ENCODE measurements at places on chromosomes 7 and 10. TPM values are rescaled to one million over a fixed set of nuclear protein-coding genes. Genes with fewer than 3 reads are reported as not detected.

TAF3 gene
- 4.9 TPM for total RNA-seq

SPDYE1 gene
- not detected for total RNA-seq

HOXA13 gene
- not detected for total RNA-seq

CRHR2 gene
- total RNA-seq: not detected

RASA4 gene
- 10.4 TPM for total RNA-seq

GRB10 gene
- 81.2 TPM for total RNA-seq

OR2A1 gene
- total RNA-seq: not detected

CRYGN gene
- total RNA-seq: 3.9 TPM

PRPF18 gene
- total RNA-seq: 10.1 TPM

RNF148 gene
- not detected for total RNA-seq

SLC13A1 gene
- total RNA-seq: not detected

GRCh38 chr10:10591715-10592341 lies 425.8 kb upstream of the CELF2 start:
- DNase-seq: no peak

GRCh38 chr7:41656366-41656765 lies 46.5 kb downstream of the INHBA start:
- no peak for DNase-seq

DNA sequence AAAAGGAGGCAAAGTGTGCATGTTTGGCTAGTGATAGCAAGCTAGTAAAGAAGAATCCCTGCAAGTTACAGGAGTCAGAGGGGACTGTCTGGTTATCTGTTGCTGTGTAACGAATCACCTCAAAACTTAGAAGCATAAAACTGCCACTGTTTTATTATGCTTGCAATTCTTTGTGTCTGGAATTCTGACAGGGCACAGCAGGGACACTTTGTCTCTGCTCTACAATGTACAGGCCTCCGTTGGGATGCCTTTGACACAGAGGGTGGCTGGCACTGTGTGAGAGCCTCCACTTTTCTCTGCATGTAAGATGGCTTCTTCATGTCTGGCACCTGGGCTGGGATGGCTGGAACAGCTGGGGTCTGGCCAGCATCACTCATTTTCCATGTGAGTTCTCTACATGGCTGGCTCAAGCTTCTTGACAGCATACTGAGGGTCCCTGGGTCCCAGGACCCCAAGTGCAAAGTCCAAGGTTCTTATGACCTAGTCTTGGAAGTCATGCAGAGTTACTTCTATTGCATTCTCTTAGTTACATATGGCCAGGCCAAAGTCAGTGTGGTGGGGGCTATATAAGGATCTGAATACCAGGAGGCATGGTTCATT lies 276.9 kb downstream of the RPS24 start:
- DNase-seq: no peak

GRCh38 chr10:71363936-71364335 lies 32.8 kb upstream of the CDH23 start:
- DNase-seq: no peak

DNA sequence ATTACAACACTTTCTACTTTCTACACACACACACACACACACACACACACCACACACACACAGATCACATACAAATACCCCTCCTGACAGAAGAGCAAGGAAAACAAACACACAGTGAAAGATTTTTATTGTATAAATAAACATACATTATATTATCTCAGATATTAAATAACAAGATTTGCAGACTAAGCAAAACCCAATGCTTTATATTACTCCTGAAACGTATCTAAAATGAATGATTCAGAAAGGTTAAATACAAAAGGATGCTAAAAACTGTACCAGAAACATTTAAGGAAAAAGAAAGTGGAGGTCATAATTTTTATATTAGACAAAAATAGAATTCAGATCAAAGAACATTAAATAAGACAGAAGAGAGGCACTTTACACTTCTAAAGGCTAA lies 208.3 kb upstream of the NPSR1 start:
- no peak for DNase-seq

GRCh38 chr10:84241185-84241790 lies at the start of gene LRIT1:
TSS of gene LRIT1 (minus strand) at chr10:84241546. CDS start at chr10:84241439, 107 bp downstream.
- no peak for DNase-seq

GRCh38 chr7:121513105-121513504 lies 117.0 kb upstream of the FAM3C start:
- DNase-seq: no peak

DNA sequence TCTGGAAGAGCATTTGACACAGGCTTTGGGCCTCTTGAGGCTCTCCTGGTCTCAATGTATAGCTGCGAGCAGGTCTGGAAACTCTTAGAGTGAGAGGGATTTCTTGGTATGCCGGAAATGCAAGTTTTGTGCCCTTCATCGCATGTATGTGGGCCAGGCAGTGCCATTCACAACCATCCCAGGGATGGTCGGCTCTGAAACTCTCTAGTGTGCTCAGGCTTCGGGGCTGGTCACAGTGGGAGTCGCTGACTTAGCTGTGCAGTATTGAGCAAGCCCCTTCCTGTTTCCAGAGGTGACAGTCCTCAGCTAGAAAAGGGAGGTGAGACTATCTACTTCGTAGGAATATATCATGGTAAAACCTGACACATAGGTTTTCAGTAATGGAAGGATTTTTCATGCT lies 2.0 kb upstream of the AOAH start:
- DNase-seq: no peak

DNA sequence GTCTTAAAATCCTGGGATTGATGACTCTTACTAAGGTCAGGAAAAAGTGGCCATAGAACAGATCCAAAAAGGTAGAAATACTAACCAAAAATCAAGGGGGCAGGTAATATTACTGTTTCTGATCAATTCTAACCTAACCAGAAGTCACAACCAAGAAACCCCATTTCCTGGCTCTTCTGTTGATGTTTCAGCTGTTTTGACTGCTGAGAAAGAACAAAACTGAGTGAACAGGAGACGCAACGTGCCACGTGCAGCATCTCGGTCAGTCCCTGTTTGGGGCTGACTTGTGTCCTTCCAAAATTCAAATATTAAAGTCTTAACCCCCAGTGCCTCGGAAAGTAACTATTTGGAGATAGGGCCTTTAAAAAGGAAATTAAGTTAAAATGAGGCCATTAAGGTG lies 56.8 kb downstream of the JAZF1 start:
- DNase-seq: no peak

DNA sequence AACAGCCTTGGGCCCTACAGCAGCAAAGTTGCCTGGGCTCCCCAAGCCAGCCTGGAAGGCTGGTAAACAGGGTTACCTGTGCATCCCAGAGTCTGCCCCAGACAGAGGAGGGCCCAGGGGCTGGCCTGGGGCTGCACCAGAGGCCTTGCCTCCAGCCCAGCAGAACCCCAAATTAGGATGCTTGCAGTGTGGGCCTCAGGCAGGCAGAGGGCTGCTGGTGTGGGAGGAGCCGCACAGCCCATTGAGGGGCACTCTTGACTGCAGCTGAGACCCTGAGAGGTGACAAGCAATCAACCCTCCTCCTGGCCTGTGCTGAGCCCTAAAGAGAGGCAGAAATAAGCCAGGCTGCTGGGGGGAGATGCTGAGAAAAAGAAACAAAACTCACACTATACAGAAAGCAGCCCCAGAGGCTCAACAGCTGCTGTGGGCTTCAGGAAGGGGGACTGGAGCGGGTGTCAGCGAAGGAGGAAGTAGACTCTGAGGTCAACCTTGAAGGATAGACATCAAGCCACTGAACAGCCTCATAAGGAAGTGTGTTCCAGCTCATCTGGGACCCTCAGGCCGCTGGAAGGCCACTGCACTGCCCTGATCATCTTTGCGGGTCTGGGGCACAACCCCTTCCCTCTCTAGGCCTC lies 6.6 kb downstream of the AIFM2 start:
- no peak for DNase-seq

GRCh38 chr10:110008518-110009339 lies 945 bp downstream of the ADD3 start:
- DNase-seq: peak; percentile 73

GRCh38 chr7:151642746-151643145 lies 123.1 kb upstream of the RHEB start:
- DNase-seq: no peak

GRCh38 chr7:147053746-147054145 lies 937.1 kb downstream of the CNTNAP2 start:
- no peak for DNase-seq

DNA sequence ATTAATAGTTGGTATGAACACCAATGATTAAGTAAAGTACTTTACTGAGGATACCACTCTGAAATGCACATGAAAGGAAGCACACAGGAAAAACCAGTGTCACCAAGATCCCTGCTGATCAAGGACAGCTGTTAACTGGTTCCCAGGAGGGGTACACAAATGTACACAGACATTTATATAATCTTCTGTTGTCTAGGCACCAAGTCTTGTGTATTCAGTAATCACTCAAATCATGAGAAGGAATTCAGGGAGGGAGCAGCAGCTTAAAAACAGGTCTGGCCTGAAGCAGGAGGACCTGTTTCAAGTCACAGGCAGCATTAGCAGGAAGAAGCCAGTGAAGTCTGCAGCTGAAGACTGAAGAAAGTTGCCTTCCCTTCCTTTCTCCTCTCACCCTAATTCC lies 18.7 kb downstream of the MPP7 start:
- DNase-seq: no peak

DNA sequence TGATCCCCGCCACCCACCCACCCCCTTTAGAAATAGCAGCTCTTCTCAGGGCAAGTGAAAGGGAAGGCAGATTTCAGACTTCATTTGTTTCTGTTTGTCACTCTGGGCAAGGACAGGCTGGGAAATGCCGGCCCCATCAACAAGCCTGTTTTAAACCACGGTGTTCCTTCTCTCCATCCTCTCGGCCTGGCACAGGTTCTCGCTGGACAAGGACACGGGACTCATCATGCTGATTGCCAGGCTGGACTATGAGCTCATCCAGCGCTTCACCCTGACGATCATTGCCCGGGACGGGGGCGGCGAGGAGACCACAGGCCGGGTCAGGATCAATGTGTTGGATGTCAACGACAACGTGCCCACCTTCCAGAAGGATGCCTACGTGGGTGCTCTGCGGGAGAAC lies 42.3 kb downstream of the C10orf105 start:
- no peak for DNase-seq

DNA sequence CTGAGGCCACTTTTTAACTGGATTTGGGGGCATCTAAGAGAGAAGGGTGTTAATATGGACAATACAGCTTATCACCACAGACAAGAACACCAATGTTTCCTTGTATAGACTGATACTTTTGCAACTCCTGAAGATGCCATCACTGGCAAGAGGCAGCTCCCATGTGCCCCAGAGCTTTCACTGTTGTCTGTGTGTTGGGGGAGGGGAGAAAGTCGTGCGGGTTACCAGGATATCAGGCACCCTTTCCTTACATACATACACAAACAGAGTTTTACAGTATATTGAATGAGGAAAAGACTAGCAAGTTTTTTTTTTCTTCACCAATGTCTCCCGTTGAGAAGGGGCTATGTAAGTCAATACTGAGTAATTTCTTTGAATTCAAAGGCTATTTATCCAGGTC lies 4.1 kb upstream of the DLX6 start:
- DNase-seq: no peak

- no peak for DNase-seq
Measured at GRCh38 chr7:78983483-78983882, 470.0 kb downstream of the MAGI2 start.

DNA sequence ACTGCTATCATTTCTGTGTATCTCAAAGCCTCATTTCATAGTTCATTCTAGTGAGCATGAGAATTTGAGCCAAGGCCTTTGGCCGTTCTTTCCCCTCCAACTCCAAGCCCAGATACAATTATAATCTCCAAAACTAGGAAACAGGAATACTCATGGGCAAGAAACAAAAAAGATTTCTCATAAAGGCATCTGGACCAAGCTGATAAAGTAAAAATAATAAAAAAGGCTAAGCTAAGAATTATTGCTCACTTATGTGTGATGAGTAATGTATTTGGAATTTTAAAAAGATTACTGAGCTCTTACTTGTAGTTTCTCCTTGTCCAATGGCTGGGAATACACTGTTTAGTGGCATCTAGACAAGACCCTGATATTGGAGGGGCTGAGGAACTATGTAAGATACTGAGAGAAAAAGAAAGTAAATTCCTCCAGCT lies 196.4 kb upstream of the POM121L12 start:
- DNase-seq: no peak

DNA sequence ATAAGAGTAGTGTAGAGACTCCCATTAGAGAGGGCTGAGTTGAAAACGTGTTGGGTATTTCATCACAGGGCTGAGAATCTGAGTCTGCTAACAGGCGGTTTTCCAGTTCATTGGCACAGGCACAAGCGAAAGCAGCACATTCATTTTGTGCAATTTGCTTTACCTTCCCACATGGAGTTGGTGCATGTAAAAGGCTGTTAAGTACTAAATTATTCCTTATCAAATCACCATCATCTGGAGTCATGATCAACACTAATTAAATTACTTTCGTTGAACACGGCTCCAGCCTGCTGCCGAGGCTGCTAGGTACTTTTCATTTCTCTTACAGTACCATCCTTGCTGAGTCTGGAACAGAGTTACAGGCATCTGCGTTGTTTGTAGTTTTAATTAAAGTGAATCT lies 43.8 kb downstream of the ETV1 start:
- no peak for DNase-seq

- DNase-seq: no peak
Measured at GRCh38 chr7:17598846-17599245, 300.4 kb downstream of the AHR start.

GRCh38 chr10:54402576-54402975 lies 398.5 kb downstream of the PCDH15 start:
- peak; percentile 50 for DNase-seq

- DNase-seq: no peak
Measured at GRCh38 chr7:30322271-30323005, 38.0 kb downstream of the ZNRF2 start.

DNA sequence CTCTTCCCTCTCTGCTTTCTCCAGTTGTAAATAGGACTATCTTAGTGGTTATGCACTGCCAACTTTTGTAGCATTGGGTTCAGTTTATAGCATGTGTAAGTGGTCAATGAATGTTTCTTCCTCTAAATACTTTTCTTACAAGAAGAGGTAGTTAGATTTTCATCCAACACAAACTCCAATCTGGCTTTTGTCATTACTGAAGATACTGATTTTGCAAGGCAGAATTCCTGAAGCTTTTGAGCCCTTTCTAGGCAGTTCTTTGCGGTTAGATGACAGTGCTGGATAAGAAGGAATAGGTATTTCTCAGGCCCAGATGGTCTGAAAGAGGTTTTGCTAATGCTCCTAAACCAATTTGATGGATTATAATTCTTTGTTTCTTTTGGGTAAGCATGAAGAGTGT lies 60.5 kb downstream of the BICC1 start:
- DNase-seq: no peak

DNA sequence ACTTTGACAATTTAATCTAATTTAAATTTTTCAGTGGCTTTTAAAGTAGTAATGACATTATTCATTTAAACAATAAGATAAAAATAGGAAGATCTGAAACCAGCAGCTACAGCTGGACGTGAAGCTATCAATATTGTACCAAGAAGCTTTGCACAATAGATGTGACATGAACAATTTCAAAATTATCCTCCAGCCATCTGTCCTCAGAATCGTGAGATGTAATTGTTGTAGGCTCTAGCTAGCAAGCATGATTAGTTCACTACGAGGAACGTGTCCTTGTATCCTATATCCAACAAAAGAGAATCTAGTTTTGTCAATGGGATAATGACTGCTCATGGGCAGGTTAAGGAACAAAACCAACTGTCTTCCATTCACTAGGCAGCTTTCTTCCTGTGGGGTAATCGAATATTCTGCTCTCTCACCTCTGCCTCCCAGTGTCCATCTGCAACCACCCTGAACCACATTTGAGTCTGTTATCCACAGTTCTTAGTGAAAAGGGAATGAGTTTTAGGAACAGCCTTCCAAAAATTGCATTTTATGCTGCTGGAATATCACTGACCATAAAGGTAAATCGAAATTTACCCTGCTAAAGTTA lies 247.3 kb downstream of the PARD3 start:
- DNase-seq: no peak

GRCh38 chr7:155999631-156000489 lies 187.6 kb upstream of the SHH start:
- DNase-seq: peak; percentile 22
